ENCODE measurements at places on chromosomes 1 and 21.

GRCh38 chr21:41744028-41744930 is 22.6 kb downstream of the RIPK4 start:
- DNase-seq: no peak

DNA sequence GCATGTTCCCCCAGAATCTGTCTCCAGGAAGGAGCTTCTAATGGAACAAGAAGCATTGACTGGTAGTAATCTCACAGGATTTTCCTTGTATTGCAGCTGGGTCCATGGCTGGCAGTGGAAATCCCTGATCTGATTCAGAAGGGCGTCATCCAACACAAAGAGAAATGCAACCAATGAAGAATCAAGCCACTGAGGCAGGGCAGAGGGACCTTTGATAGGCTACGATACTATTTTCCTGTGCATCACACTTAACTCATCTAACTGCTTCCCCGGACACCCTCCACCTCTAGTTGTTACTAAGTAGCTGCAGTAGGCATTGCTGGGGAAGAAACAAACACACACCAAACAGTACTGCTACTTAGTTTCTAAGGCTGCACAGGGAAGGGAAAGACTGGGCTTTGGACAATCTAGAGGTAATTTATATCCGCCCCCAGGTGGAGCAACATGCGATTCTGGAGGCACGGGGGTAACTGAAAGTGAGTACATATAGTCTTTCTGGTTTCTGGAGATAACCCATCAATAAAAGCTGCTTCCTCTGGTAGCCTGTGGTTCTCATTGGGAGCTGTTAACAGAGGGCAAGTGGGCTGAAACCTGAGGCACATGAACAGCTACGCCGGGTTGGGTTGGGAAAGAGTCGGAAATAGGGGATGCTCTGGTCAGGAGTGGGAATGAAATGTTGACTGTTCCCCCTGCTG is 837 bp upstream of the USP21 start:
- DNase-seq: no peak

GRCh38 chr1:160638926-160639325 is 7.9 kb downstream of the SLAMF1 start:
- no peak for DNase-seq

- DNase-seq: no peak
Measured at GRCh38 chr21:28439788-28440187, 552.9 kb downstream of the LTN1 start.

GRCh38 chr1:235659186-235659771 is 9.7 kb upstream of the GNG4 start:
- no peak for DNase-seq

GRCh38 chr1:39269791-39270342 is 65.4 kb downstream of the MACF1 start:
- no peak for DNase-seq

DNA sequence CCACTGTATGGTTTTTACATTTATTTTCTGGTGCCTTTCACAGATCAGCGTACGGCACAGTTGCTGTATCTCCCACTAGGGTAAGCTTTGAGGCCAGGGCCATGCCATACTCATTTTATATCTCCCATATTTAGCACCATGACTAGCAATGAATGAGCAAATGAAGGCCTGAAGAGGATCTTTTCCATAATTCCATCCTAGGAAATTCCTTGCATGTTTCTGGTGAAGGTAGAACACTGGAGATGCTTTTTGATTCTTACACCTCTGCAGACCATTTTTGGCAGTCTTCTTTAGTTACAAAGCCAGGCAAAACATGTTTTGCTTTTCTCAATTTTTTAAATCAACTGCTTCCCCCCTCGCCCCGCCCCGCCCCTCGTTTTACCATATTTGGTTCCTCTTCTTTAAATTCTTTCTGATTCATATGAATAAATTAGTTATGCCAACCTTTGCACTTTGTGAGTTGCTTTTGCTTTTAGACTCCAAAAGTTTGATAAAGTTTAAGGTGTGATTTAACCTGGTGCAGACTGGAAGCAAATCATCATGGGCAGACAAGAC is 78.9 kb upstream of the AK4 start:
- no peak for DNase-seq

GRCh38 chr1:178232949-178233348 is 139.0 kb downstream of the RASAL2 start:
- no peak for DNase-seq

DNA sequence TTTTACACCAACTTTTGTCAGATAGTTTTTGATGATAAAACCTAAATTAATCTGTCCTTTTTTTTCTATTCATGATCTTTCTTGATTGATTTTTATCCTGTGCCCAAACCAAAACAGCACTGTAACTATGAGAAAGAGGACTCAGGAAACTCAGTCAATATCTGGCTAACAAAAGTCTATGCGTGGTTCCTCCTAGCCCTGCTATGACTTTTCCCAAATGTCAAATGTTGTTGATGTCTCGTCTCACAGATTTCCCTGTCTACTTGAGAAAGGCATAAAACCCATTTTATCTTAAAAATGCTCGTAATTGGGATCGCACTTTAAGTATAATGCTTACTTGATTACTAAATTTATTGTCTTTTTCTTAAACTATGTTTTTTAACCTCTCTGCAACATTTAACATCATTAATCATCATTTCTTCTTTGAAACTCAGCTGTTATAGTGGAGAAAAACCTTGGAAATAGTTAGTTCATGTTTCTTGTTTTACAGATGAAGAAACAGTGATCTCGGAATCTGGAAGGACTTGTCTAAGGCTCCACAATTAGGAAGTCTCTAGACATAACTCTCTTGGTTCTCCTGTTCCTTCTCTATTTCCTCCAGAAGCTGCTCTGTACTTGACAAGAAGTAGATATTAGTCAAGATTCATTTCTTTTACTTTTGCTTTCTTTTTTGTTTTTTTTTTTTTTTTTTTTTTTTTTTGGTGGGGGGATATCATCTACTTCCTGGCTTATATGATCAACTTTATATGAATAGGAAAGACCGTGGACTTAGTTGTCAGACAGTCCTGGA is 26.2 kb upstream of the PTPRC start:
- DNase-seq: no peak

DNA sequence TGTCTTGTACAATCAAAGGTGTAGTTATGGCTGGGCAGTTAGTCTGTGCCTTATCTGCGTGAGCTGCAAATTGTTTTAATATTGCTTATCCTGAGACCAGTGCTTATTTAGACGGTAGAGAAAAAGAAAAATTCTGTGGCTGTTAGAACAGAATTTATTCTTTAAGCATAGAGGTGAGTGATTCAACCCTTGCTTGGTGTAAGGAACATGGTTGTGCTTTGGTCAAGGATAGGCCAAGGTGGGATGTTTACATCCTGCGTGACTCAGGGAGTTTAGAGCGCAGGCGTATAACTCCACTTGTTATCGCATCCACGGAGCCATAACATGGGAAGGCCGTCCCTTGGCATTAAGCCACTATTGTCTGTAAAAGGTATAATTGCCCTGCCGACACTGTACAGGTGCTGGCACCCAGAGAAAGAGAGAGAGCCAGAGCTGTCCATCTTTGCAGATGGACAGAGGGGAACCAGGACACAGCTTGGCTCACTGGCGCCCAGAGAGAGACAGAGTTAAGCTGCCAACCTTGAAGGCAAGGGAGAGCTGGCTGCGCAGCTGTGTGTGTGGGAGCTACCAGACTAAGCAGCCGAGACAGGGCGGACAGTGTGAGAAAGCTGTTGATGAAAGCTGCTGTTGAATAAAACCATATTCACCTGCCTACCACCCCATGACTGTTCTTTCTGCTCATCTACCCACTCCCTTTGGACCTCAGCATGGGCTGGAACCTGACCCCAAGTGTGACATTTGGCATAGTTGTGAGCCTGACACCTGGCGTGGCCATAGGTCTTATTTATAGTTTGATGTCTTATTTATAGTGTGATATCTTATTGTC is 200.4 kb downstream of the DYRK1A start:
- no peak for DNase-seq

DNA sequence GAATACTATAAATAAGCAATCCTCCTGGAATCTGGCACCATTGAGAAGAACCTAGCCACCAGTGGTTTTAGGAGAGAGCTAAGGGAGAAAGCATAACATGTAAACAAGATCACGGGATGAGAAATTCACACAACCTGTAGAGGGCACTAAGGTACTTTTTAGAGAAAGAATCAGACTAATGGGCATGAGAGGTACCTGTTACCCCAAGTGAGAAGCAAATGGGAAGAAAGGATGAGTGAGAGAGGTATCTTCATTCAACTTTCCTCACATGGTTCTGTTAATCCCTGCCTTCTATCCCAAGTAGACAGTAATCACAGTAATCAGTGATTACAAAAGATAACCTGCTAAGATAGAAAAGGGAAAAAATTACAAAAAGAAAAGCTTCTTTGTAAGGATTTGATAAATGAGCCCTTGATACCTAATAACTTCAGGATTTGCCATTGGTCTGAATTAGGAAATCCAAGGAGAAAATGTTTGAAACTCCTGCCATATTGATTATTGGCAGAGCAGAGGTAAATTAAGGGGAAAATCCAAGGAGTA is 251.1 kb upstream of the ADGRL2 start:
- DNase-seq: no peak

DNA sequence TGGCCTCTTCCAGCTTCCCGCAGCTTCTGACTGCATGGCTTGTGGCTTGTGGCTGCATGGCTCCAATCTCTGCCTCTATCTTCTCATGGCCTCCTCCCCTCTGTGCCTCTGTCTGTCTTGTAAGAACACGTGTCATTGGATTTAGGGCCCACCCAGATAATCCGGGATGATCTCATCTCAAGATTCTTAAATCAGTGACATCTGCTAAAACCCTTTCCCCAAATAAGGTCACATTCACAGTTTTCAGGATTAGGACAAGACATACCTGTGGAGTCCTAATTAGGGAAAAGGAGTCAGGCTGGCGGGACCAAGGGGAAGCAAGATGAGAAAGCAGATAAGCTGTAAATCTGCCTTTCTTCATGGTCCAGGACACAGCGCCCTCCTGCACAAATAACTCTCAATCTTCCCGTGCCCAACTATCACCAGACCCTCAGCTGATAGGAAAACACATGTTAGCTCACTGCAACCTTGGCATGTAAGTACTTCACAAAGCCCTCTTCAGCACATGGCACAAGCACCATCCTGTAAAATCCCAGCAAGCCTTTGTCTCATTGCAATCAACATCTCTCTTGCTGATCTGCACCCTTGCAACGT is 82.2 kb downstream of the SPSB1 start:
- DNase-seq: no peak

- peak; percentile 100 for DNase-seq
Measured at GRCh38 chr1:228165372-228166169, at the start of gene IBA57. IBA57 (plus strand) TSS chr1:228165804; CDS start chr1:228165817, 13 bp downstream.

DNA sequence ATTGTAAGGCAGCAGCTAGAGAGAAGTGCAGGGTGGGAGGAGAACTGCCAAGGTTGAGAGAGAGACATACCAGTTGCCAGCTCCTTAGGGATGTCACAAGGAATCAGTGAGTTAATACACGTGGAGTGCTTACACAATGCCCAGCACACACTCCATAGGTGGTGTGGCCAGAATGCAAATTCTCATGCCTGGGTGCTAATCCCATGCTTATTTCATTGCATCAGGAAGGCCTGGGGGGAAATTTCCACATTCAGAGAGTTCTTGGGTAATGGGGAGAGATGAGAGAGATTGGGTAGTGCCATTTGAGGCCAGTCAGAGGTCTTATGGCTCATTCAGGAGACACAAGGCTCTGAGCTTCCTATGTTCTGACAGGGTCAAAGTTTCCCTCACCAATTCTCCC is 38.7 kb downstream of the GJA5 start:
- DNase-seq: no peak

GRCh38 chr1:115499253-115499652 is 142.5 kb upstream of the VANGL1 start:
- no peak for DNase-seq

GRCh38 chr1:87226341-87226760 is 102.3 kb upstream of the LMO4 start:
- DNase-seq: peak; percentile 75

- DNase-seq: no peak
Measured at GRCh38 chr1:101444381-101444780, 207.6 kb downstream of the S1PR1 start.

DNA sequence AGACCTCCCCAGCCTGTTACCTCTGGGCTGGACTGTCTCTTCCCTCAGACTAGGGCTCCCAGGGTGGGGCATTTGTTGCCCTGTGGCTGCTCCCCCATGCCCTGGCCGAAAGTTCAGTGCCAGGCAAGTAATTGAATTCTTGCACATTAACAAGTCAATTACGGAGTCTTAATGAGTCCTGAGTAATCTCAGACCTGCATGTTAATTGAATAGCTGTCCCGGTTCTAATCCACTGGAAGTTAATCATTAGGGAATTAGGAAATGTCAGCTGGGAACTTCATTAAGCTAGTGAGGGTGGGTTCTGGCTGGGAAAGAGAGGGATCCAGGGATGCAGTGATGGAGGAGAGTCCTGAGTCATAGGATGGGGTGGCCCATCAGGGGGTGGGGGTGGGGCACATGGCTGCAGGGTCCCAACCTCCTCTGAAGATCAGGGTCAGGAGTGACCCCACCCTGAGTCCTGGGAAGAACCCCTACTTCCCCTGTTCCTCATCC is 47.1 kb upstream of the CSF3R start:
- DNase-seq: no peak

- DNase-seq: peak; percentile 97
Measured at GRCh38 chr1:25997828-25998761, at the start of gene PAFAH2. PAFAH2 (minus strand) TSS chr1:25998063; CDS start chr1:25990816, 7,247 bp downstream.

- DNase-seq: no peak
Measured at GRCh38 chr1:158579733-158580132, at the start of gene OR10X1. OR10X1 (minus strand) TSS chr1:158579899; CDS start chr1:158579899, 0 bp downstream.

DNA sequence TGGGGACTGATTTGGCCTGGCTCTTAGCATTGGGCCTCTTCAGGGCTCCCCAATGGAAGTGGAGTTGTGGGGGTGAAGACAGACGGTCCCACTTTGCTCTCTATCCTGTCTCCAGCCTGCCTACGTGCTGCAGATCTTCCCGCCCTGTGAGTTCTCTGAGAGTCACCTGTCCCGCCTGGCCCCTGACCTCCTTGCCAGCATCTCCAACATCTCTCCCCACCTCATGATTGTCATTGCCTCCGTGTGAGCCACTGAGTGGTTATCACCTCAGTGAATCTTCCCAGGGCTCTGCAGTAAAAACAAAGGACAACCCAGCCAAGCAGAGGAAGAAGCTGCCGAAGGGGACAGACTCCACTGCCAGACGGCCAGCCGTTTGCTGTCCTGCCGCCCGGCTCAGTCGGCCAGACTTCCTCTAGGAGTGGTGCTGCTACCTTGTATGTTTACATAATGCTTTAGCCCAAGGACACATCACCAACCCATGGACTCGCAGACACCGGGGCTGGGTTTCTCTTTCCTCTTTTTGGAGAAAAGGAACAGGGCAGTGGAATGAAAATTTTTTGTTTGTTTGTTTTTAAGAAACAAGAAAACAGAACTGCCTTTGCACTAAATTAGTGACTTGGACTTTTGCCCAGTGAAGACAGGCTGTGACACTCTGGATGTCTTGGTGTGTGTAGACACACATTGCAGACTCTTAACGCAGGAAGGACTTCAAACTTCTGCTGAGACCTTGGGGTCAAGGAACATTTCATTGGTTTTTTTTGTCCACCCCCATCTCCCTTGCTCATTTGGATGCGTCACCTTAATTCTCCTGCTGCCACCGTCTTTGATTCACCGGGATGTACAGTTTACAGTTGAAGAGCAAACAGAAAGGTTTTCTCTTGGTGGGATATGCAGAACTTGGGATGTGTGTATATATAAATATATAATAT is 36.5 kb downstream of the ZBTB17 start:
- peak; percentile 74 for DNase-seq
